ENCODE measurements at places on chromosomes 13 and 19. TPM values are rescaled to one million over a fixed set of nuclear protein-coding genes. Genes with fewer than 3 reads are reported as not detected.

DNA sequence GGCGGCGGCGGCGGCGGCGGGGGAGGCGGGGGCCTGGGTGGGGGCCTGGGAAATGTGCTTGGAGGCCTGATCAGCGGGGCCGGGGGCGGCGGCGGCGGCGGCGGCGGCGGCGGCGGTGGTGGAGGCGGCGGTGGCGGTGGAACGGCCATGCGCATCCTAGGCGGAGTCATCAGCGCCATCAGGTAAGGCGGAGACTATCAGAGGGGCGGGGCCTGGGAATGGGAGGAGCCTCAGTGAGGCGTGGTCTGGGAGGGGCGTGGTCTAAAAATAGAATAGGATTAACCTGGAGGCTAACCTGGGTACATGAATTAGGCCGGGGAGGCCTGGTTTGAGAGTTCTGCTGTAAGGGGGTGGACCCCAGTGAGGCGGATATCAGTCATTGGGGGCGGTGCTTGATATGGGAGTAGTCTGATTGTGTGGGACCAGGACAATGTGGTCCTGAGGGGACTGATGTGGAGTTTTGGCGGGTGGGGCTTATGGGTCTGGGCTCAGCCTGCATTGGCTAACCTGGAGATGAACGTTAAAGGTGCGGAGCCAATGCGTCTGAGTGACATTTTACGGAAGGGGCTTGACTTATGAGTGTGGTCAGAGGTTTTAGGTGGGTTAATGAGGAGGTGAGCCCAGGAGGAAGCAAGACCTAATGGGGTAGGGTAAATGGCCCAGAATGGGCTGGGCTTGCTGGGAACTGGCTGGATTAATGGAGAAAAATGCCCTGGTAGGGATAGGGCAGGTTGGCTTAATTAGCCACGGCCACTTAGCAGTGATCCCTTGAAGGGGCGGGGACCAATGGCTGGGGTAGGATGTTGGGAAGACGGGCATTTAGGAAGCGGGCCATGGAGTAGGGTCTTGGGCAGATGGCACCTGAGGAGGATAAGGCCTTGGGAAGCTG is 1.4 kb downstream of the CAPNS1 start:
- peak; percentile 47 for DNase-seq

- DNase-seq: no peak
These were observed at the start of gene ISYNA1 for GRCh38 chr19:18437491-18438330. Gene ISYNA1 (minus strand): TSS chr19:18438133. CDS start chr19:18437979, 154 bp downstream.

- DNase-seq: no peak
These were observed 20.3 kb downstream of the LYL1 start for GRCh38 chr19:13082192-13083007.

DNA sequence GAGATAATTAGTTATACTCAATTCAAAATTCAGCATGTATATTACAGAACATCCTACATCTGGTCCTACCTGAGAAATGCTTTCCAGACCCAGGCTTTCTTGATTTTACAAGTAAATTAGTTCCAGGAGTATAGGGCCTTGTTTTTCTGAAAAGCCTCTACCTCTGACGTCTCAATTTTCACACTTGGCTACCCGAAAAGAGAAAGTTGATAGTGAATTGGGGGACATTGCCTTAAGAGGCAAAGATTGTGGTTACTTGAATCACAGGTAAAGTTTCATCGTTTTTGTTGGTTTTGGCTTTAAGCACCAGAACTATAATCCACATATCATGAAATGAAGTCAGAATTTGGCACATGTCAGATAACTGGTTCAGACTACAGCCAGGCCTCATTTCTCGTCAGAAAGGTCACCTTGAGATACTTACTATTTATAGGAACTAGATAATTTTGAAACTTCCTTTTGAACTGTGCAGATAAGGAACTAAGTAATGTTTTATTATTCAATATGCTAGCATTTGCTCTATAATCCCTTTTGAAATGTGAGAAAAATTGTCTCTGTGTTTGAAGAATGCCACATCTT is 30.8 kb downstream of the FAM124A start:
- DNase-seq: no peak

DNA sequence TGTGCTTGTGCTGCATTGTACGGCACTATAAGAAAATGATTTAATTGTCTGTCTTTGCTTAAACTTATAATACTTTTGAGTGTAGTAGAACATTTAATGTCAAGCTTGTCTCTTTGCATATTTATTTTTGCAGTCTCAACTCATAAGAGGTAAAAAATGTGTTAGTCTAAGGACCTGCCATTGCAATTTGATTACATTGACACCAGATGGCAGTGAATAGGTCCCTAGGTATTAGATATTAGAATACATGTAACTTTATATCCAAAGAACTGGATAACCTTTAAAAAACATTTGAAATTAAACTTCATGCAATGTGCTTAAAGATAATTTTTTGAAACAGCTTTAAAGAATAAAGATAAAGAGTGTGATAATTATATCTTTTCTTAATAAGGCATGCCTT is 1421.3 kb downstream of the OLFM4 start:
- DNase-seq: no peak

- DNase-seq: no peak
These were observed 25.5 kb downstream of the TJP3 start for GRCh38 chr19:3733549-3734309.

- peak; percentile 32 for DNase-seq
These were observed 988 bp upstream of the CCDC169 start for GRCh38 chr13:36298535-36299068.

The CEBPA gene
- total RNA-seq: 70.0 TPM

- DNase-seq: no peak
These were observed 46.9 kb downstream of the SOX1 start for GRCh38 chr13:112113851-112114250.

DNA sequence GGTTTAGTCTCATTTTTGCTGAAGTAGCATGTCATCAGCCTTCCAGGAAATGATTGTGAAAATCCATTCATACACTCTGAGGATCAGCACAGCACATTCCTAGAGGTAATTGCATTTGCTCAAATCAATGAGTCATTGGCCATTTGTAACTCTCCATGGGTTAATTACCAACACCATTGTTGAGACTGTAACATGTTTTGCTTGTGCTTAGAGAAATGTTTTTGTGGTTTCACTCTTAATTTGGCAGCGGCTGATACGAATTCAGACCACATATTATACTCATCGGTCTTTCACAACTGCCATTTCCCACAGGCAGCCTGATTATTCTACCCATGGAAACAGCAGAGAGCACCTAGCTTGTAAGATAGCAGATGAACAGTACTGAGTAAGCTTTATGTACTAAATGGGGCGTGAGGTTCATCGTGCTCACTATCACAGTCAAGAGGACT is 110.3 kb downstream of the NHLRC3 start:
- peak; percentile 31 for DNase-seq

GRCh38 chr19:13783565-13784500 is 9.6 kb downstream of the C19orf53 start:
- DNase-seq: no peak

GRCh38 chr19:13699786-13700185 is 64.5 kb upstream of the MRI1 start:
- no peak for DNase-seq
